ENCODE measurements at places on chromosomes 3 and 15. TPM values are rescaled to one million over a fixed set of nuclear protein-coding genes. Genes with fewer than 3 reads are reported as not detected.

Gene MAGEF1
- 28.3 TPM for total RNA-seq

Gene TRPM1
- total RNA-seq: not detected

Gene ZNF660
- 13.0 TPM for total RNA-seq

Gene ASTE1
- total RNA-seq: 11.9 TPM

Gene TGM5
- not detected for total RNA-seq

Gene RLBP1
- total RNA-seq: not detected

Gene ROBO1
- total RNA-seq: 48.3 TPM

Gene ABI3BP
- total RNA-seq: 39.6 TPM

Gene ZNF35
- total RNA-seq: 4.4 TPM

Gene ALDH1L1
- 85.5 TPM for total RNA-seq
